ENCODE measurements at places on chromosomes 3 and 15.

DNA sequence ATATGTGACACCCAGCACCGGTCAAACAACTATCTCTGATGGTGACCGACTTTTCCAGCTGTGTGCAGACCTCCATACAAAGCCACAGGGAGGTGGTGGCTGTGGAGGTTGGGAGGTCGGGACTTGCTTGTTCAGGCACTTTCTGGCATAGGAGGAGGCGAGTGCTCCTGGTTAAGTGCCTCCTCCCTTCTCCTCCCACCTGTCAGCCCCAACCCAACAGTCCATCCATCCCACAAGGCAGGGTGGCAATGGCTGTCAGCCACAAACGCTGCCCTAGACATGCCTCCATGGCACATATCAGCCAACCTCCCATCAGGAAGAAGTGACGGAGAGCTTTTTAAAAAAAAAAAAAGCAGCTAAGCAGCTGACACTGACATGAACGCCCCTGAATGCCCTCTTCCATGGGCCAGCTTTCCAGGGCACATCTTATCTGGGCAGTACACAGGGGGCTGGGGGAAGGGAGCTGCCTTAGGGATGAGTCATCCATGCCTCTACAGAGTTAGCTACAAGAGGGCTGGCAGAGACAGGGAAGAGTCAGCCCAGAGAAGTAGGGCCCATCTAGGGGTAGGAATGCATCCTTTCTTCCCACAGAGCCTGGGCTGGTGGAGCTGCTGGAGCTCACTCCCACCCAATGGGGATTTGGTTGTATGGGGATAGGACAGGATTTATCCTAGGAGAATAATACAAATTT lies 41.2 kb downstream of the CCDC12 start:
- H3K27me3 ChIP-seq = no peaks in the 10 kb centered on the region
- peak overlapping the region; percentile 99 for H3K27ac ChIP-seq
- DNase-seq = no peak
- peaks cover 100% of the 10 kb centered on the region for H3K4me1 ChIP-seq
- H3K4me3 ChIP-seq = no peak overlapping the region
- H3K36me3 ChIP-seq = peaks cover 20% of the 10 kb centered on the region

GRCh38 chr15:23484870-23485269 lies 37.8 kb upstream of the GOLGA6L2 start:
- no peaks in the 10 kb centered on the region for H3K4me1 ChIP-seq
- H3K27ac ChIP-seq = no peak overlapping the region
- H3K36me3 ChIP-seq = no peaks in the 10 kb centered on the region
- H3K27me3 ChIP-seq = no peaks in the 10 kb centered on the region
- no peak overlapping the region for H3K4me3 ChIP-seq
- DNase-seq = no peak

GRCh38 chr3:59549962-59550361 lies 500.1 kb upstream of the CFAP20DC start:
- H3K4me1 ChIP-seq = no peaks in the 10 kb centered on the region
- no peaks in the 10 kb centered on the region for H3K27me3 ChIP-seq
- H3K4me3 ChIP-seq = no peak overlapping the region
- H3K27ac ChIP-seq = no peak overlapping the region

DNA sequence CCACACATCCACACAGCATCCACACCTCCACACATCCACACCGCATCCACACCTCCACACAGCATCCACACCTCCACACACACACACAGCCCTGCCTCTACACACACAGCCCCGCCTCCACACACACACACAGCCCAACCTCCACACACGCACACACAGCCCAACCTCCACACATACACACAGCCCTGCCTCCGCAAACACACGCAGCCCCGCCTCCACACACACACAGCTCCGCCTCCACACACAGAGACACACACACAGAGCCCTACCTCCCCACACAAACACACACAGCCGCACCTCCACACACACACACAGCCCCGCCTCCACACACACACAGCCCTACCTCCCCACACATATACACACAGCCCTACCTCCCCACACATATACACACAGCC lies 4.7 kb downstream of the MESP1 start:
- peaks cover 16% of the 10 kb centered on the region for H3K4me1 ChIP-seq
- no peak overlapping the region for H3K4me3 ChIP-seq
- H3K27me3 ChIP-seq = no peaks in the 10 kb centered on the region
- DNase-seq = no peak
- H3K36me3 ChIP-seq = no peaks in the 10 kb centered on the region

DNA sequence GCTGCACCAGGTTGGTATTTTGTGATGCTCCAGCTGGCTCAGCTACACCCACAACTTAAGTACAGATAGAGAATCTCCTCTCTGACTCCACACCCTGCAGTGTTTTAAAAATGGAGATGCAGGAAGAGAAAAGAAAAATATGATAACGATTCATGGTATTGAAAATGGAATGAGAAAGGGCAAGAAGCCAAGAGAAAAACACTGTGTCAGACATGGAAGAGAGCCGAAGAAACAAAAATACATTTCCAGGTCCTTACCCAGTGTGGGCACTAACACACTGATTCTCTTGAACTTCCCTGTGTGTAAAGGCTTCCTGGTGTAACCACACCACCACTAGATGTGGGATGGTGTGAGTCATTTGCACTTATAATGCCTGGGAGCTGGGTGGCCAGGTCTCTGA lies 93.1 kb downstream of the GMPS start:
- H3K4me1 ChIP-seq = no peaks in the 10 kb centered on the region
- peaks cover 8% of the 10 kb centered on the region for H3K36me3 ChIP-seq
- H3K27me3 ChIP-seq = no peaks in the 10 kb centered on the region
- no peak for DNase-seq
- no peak overlapping the region for H3K27ac ChIP-seq
- H3K4me3 ChIP-seq = no peak overlapping the region

DNA sequence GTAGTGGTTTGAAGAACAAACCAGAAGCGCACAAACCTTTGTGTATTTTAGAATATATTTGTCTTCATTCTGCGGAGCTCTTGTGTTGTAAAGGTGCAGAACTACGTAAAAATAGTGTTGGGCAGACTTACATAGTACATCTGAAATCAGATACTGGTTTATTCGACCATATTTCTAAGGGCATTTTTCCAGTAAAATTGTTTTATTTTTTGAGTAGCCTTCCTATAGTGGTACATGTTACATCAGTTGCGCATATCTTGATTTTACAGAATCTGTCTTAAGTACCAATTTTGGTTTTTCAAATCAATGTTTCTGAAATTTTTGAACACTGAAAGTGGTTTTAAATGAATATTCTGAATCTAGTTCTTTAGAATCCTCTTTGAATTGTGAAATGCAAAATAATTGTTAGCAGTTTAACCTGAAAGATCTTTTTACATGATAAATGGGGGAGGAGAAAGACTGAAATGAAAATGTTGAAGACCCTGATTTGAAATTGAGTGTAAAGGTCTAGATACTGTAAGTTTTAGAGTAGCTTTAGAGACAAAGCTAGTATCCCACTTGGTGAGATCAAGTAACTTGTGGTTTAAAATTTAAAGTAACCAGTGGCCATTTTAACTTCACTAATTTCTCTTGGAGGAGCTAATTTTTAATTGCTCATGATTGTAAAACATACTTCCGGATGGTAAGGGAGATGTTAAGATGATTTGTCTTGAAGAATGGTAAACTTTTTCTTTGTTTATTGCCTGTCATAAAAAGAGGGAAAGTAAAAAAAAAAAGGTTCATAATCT lies 15.5 kb upstream of the CHD2 start:
- peak overlapping the region; percentile 94 for H3K4me3 ChIP-seq
- H3K27me3 ChIP-seq = no peaks in the 10 kb centered on the region
- peaks cover 33% of the 10 kb centered on the region for H3K4me1 ChIP-seq
- H3K27ac ChIP-seq = peak overlapping the region; percentile 89
- H3K36me3 ChIP-seq = peaks cover 58% of the 10 kb centered on the region

DNA sequence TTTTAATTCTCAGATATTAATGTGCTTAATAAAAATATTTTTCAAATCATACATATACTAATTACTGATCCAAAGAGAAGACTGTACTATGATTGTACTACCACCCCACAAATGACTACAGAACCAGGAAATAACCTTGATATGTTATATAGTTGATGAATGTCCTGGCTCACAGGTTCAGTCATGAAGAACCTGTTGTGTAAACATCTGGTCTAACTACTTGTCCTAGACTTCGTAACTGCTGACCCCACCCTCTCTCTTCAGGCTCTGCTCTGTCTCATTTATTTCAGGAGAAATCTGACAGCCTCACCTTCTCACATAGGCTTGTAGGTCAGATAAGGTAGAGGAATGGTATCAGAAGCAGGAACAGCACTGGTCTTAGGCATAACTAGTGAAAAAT lies 14.7 kb upstream of the CSTA start:
- DNase-seq = no peak
- H3K27ac ChIP-seq = no peak overlapping the region
- H3K27me3 ChIP-seq = no peaks in the 10 kb centered on the region
- no peaks in the 10 kb centered on the region for H3K4me1 ChIP-seq
- H3K4me3 ChIP-seq = no peak overlapping the region

DNA sequence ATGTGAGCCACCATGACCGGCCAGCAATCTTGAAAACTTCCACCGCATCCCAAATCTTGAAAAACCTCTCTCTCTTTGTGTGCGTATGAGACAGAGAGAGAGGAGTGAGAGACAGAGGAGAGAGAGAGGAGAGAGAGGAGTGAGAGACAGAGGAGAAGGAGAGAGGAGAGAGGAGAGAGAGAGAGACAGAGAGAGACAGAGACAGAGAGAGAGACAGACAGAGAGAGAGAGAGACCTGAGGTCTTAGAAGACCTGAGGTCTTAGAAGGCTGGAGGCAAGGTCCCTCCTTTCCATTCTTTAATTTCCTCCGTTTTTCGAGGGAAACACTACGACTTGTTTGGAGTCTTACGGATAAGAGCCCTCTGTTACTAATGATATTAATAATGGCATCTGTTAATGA lies 39.5 kb downstream of the TMEM40 start:
- H3K36me3 ChIP-seq = no peaks in the 10 kb centered on the region
- no peaks in the 10 kb centered on the region for H3K27me3 ChIP-seq
- no peak overlapping the region for H3K27ac ChIP-seq
- peak overlapping the region; percentile 62 for H3K4me3 ChIP-seq

DNA sequence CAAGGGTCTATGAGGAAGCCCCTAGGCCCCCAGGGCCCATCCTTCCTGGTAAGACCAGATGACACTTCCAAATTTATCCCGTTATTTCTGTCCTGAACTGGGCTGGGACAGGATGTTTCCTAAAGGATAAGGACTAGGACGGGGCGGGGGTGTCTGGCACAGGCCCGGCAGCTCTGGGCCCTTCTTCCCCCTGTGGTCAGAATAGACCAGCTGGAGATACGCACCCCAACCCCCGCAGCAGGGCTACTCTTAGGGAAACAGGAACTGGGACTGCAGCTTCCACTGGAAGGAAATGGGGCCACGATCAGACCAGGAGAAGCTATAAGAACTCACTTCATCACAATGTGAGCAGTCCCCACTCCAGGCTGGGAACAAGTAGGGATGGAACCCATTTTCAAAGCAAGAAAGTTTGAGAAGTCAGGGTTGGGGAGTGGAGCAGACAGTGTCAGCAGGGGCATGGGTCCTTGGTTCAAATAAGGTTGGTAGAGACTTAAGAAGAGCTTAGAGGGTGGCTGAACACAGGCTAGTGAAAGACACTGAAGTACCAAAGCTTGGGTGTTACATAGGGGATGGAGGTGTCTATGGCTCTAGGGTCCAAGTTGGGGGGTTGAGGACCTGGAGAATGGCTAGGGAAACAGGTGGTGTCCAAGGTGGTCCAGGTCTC lies 1.1 kb downstream of the NCKIPSD start:
- no peak overlapping the region for H3K27ac ChIP-seq
- peak; percentile 60 for DNase-seq
- H3K36me3 ChIP-seq = peaks cover 34% of the 10 kb centered on the region
- peaks cover 40% of the 10 kb centered on the region for H3K4me1 ChIP-seq
- peak overlapping the region; percentile 98 for H3K4me3 ChIP-seq

GRCh38 chr3:116423374-116423773 lies 21.9 kb downstream of the LSAMP start:
- no peaks in the 10 kb centered on the region for H3K4me1 ChIP-seq
- H3K27ac ChIP-seq = no peak overlapping the region
- DNase-seq = no peak
- H3K36me3 ChIP-seq = no peaks in the 10 kb centered on the region
- no peak overlapping the region for H3K4me3 ChIP-seq
- H3K27me3 ChIP-seq = no peaks in the 10 kb centered on the region

DNA sequence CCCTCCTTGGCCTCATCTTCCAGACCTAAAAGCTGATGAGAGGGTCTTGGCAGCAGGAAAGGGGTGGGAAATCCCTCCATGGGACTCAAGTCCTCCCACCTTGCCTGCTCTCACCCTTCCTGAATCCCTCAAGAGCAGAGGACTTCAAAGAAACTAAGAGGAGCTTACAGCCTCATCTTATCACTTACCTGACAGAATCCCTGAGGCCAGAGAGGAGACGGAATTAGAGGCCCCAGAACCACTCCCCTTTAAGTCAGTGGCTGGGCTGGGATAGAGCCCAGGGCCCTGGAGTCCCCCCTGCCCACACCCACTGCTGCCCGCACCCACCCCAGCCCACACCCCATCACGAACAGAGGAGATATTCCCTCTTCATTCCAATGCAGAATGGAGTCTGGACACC lies 15.2 kb downstream of the LOXL1 start:
- no peak overlapping the region for H3K27ac ChIP-seq
- H3K4me1 ChIP-seq = no peaks in the 10 kb centered on the region
- H3K36me3 ChIP-seq = no peaks in the 10 kb centered on the region
- no peak for DNase-seq
- no peaks in the 10 kb centered on the region for H3K27me3 ChIP-seq

- H3K4me3 ChIP-seq = no peak overlapping the region
- H3K4me1 ChIP-seq = no peaks in the 10 kb centered on the region
- H3K27me3 ChIP-seq = no peaks in the 10 kb centered on the region
- H3K36me3 ChIP-seq = no peaks in the 10 kb centered on the region
- H3K27ac ChIP-seq = no peak overlapping the region
Measured at GRCh38 chr15:77518458-77518857, 97.8 kb downstream of the HMG20A start.

DNA sequence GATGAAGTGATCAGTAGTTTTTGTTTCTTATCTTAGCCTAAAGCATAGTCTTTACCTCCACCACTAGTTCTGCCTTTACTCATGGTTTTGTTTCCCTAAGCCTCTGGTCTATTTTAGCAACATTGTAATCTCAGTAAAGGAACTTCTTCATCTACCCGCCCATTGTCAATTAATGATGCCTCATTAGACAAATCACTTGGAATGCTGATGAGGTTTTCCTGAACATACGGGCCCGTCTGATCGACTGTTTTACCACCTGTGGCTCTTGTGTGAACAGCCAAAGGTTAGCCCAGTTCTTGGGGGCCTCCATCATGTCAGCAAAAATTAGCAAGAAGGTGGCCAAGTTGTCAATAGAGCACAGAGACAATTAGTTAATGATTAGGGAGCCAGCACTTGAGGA lies 470.1 kb upstream of the ARRDC4 start:
- no peaks in the 10 kb centered on the region for H3K4me1 ChIP-seq
- no peak overlapping the region for H3K4me3 ChIP-seq
- H3K36me3 ChIP-seq = no peaks in the 10 kb centered on the region

GRCh38 chr15:87167055-87167454 lies 1087.4 kb downstream of the AGBL1 start:
- H3K4me1 ChIP-seq = no peaks in the 10 kb centered on the region
- H3K4me3 ChIP-seq = no peak overlapping the region
- no peak for DNase-seq
- H3K36me3 ChIP-seq = no peaks in the 10 kb centered on the region
